Chondrocyte (in vitro differentiated cells): ENCODE measurements at places on chromosomes 1 and 21.

DNA sequence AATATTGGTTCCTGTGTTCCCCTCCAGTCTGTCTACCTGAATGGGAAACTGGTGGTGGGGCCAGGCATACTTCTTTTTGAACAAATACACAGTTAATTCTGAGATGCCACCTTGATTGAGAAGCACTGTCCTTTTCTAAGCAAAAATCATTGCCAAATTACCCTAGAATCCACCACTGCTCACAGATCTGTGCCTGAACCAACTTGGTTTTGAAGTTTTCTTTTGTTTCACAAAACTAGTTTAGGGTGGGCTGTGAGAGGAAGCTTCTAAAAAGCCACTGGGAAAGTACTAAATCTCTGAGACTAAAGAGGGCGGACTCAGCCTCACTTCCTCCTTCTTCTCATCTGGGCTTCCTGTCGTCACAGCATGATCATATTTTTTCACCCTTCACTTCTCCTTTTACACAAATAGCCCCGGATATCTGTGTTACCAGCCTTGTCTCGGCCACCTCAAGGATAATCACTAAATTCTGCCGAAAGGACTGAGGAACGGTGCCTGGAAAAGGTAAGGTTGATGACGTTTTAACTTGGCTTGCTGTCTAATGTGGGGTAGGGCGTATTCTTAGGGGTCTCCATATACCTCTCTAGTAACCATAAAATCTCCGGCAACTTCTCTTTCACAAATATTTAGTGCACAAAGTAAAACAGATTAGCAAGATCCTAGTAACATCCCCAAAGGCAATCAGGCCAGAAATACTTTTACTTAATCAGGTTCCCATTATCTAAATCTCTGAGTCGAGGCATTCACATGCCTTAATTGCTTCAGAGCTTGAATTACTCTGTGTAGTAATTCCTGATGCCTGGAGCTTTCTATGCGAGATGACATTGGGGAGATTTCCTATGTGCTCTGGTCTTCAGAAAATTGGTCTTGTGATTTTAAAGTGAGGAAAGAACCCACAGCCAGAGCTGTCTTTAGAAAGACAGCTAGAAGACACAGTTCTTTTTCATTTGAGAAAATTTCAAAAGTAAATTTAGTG is at the start of gene CD53:
CD53 (plus strand) TSS at position 404 of the 976 bp plus-strand sequence. CDS start 18,261 bp downstream, outside the sequence.
- DNase-seq, result no peak

DNA sequence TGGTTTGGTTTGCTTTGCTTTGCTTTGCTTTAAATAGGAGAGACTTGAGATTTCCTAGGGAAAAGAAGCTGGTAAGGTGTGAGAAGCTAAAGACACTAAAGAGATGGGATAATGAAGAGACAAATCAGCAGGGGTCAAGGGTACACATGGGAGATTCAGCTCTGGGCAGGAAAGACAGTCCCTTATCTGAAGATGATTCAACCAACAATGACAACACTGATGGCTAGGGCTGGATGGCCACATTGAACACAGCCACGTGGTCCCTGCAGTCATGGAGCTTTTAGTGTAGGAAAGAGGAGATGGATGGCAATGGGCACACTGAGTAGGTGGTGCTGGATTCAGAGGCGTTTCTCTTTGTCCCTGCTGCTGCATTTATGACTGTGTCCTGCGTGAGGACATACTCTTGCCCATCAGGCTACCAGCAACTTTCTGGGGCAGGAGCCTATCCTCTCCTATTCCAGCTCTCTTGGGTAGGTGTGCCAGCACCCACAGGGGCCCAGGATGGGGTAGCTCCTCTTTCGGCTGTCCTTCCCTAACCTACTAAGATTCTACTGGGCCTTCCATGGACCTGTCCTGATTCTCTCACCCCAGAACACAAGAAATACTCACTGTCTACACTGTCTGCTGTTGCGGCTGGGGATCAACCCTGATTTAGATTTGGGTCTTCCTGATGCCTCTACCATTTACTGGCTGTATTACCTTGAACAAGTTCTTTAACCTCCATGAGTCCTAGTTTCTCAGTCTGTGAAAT is 1.4 kb upstream of the SHISA4 start:
- no peak for DNase-seq

DNA sequence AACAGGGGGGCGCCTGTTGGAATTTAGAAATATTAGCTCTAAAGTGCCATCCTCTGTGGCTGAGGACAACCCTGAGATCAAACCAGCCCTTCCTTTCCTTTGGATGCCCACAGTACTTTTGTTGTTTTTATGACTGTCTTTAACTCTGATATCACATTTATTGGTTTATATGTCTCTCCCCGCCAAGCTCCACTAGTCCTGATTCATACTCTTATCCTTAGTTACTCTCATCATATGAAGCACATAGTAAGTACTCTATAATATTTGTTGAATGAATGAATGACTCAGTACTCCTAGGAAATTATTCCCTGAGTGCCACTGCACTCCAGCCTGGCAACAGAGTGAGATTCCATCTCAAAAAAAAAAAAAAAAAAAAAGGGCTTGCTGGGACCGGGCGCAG is 22.6 kb upstream of the NRDC start:
- no peak for DNase-seq

- DNase-seq, result no peak
Measured at GRCh38 chr1:43569175-43569574, 38.5 kb downstream of the PTPRF start.

GRCh38 chr21:41828884-41829360 is 50.2 kb downstream of the PRDM15 start:
- no peak for DNase-seq

DNA sequence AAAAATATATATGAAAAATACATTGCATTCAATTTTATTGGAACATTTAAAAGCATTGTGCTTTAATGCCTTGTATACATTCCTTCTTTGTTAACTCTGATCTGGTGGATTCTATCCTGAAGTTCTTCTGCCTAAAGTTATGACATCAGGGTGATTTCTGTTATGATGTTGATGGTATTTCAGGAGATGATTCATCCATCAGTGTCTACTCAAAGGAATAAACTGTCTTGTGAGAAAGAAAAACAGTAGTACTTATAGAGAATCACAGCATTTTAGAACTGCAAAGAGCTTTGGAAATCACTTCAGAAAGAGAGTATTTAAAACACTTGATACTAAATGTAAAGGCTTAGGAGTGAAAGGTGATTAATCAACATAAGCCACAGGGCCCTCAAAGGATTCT is 155.7 kb downstream of the PTPRC start:
- DNase-seq, result no peak

- no peak for DNase-seq
Measured at GRCh38 chr1:114099268-114099667, 54.4 kb downstream of the SYT6 start.

GRCh38 chr1:68495968-68496679 is 758 bp downstream of the DEPDC1 start:
- no peak for DNase-seq

DNA sequence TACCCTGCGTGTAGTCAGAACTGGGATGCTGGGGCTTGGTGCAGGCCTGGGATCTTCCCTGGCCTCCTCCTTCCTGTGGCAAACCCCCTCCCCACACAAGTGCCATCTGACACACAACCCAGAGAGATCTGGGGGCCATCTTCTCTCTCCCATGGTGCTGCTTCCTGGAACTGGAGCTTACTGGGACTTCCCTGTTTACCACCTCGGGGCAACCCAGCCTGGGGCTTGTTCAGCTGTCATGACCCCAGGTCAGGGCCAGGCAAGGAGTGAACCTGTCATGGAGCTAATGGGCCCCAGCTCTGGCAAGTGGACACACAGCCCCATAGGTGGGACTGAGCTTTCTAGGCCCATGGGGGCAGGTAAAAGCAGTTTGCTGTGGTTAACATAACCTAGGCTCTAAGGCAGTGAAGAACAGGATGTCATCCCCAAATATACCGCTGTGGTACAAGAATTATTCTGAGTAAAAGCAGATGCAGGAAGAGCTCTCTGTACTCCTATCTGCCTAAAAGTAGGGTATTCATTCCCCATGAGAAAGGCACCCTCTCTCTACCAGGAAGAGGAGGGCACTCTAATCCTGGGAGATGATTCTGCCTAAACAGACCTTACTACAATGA is 2.4 kb downstream of the TRIM11 start:
- no peak for DNase-seq

DNA sequence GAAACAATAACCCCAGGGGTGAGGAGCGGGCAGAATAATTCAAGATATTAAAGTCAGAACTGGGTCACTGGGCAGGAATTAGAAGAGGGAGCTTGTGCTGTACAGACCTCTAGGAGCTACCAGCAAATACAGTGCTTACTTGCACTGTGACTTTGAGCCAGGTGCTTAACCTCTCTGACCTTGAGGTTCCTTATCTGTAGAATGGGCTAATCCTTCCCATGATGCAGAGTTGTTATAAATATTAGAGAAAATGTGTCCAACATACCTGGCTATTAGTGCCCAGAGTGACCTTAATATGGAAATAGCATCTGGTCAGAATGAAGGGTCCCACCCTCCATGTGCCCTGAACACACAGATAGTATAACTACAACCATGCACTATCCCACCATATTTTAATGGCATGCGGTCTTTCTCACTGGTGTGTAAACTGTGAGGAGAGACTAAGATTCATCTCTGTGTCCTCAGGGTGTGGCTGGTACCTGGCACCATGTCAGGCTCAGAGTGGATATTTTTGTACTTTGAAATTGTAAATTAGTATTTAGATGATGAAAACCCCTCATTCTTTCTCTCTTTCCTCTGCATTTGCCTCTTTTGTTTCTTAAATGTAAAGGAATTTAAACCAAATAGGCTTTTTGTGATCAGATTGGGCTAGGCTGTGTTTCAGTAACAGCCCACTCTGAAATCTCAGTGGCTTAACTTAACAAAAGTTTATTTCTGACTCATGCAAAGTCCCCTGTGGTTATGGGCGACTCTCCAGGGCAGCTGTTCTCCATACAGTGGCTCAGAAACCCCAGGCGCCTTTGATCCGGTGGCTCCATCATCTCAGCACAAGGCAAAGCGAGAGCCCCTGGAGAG is 60.0 kb upstream of the ROR1 start:
- DNase-seq, result no peak
